Astrocyte of the spinal cord (primary cell): ENCODE measurements at places on chromosomes 16 and 17.
A peak's percentile ranks its signal among the peaks of the same experiment; 100 is the strongest.

GRCh38 chr17:63438092-63439051 is 7.7 kb downstream of the CYB561 start:
- no peak for DNase-seq

- no peak for DNase-seq
Observed at GRCh38 chr17:4945944-4946280, 2.4 kb downstream of the PFN1 start.

DNA sequence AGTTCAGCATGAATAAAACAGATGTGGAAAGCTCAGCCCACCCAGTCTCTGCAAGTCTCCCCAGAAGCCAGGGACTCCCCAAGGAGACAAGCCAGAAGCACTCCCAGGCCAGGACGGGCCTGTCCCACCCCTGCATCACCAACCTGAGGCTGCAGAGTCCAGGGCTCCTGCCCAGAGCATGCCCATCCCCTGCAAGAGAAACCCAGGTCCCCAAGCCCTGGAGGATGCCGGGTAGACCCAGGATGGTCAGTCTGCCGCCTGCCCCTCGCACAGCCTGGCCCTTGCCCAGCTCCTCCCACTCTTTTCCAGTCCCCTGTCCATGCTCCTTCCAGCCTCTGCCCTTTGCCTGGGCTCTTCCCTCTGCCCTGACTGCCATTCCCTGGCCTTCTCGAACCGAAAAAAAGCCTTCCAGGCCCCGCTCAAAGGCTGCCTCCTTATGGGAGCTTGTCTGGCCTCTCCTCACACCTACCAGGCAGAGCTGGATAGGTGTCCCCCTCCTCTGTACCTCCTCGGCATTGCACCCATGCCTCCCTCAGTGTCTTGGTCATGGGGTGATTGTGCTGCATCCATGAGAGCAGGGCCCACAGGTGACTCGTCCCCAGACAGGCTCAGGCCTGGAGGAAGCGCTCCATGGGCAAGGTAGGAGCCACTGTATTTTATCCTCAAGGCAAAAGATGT is 44.8 kb downstream of the BEAN1 start:
- DNase-seq: no peak

DNA sequence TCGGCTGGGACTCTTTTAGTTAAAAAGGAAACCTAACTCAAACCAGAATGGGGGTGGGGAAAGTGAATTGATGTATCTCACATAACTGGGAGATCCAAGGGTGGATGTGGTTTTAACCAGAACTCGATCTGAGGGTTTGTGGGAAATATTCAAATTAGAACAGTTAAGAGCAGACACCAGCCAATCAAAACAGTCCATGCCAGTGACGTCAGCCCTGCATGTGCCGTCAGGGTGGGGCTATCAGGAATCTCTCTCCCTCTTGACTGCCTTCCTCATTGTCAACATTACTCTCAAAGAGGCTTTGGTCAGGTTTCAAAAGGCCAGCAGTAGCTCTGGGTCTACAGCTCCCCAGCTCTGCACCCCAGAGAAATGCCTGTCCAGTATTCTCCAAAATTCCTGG is 94.2 kb upstream of the HSBP1 start:
- no peak for DNase-seq

GRCh38 chr16:50318796-50319578 is 49.8 kb downstream of the BRD7 start:
- DNase-seq: no peak

- DNase-seq: no peak
Observed at GRCh38 chr16:85192238-85193114, 80.2 kb upstream of the CIBAR2 start.

DNA sequence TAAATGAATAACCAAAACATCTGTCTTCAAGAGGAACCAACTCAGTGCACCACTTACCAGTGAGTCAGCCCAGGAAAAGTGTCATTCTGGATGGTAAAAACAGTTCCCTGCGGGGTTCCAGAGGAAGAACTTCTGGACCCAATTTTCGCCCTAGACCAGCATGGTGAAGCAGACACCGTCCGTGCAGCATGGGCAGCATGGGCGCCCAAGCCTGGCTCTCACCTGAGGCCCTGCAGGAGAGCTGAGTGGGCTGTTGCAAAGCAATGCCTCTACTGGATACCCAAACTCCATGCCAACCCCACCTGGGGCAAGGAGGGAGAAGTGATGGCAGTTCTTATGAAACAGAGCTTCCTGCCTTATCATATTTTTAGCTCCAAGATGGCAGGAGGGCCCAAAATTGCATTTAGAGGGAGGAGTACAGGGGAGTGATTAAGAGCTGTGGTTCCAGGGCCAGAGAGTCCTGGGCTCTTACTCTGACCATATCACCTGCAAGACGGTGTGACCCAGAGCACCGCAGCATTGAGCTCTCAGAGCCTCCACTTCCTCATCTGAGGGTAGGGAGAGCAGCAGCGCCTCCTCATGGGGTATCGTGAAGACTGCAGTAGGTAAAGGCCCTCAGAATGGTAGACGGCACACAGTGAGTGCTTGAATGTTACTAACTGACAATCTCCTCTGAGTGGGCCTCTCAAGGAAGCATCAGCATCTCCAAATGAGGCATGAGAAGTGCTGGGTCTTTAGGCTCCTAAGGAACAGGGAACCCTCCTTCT is 16.6 kb upstream of the INPP5K start:
- DNase-seq: no peak

GRCh38 chr17:32604966-32605365 is 118.2 kb downstream of the CDK5R1 start:
- no peak for DNase-seq

- DNase-seq: peak; percentile 56
Observed at GRCh38 chr17:43832976-43833829, at the start of gene MPP3. Gene MPP3, minus strand, starts transcription at chr17:43833146. Its CDS starts 1,240 bp downstream, at chr17:43831906.

- DNase-seq: no peak
Observed at GRCh38 chr17:75571197-75571884, 16.3 kb upstream of the MYO15B start.

GRCh38 chr17:8074554-8074953 is 13.0 kb downstream of the ALOX12B start:
- no peak for DNase-seq

DNA sequence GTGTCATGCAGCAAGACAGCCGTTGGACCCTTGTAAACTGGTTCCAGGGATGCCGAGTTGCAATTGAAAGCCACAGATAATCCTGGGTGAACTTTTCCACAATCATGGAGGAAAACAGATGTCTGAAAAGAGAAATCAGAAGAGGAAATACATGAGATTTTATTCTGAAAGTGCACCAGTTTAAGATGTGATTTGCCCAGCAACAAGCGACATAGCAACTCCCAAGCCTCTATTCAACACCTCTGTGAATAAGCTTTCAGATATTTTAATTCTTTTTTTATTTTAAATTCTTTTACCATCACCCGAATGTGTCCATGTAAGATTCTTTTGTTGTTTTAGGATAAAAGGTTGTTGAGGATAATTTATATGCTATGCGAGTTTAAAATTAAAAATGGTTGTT is 46.0 kb downstream of the PKD1L3 start:
- no peak for DNase-seq

GRCh38 chr16:78650339-78651074 is 551.1 kb downstream of the WWOX start:
- DNase-seq: no peak

DNA sequence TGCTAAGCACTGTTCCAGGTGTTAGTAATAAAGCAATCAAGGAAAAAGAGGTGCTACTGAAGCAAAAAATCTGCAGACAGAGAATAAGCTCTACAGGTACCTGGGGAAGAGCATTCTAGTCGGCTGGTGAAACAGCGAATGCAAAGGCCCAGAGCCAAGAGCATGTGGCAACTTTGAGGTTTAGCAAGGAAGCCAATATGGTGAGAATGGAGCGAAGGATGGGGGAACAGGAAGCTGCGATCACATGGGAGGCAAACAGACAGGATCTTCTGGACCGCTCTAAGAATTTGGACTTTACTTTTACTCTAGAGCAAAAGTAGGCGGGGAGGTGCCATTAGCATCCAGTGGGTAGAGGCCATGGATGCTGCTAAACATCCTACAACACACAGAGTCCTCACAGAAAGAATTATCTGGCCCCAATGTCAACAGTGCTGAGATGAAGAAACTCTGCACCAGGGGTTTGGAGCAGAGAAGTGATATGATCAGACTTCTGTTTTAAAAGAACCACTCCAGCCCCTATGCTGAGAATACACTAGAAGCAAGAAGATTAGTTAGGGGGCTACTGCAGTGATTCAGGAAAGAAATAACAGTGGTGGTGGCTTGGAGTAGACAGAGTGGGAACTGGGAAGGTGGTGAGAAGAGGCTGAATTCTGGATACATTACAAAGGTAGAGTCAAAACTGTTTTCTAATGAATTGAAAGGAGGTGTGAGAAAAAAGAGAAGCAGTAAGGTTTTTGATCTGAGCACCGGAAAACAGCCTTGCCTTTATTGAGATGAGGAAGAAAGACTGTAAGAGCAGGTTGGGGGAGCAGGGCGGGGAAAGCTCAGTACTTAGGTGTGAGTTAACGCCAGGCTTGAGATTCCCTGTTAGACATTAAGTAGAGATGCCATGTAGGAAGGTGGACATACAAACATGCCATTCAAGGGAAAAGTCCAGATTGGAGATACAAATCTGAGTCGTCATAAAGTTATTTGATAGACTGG is 11.0 kb downstream of the EFTUD2 start:
- DNase-seq: no peak

GRCh38 chr17:37605813-37606505 is 3.3 kb downstream of the SYNRG start:
- no peak for DNase-seq

- DNase-seq: peak; percentile 72
Observed at GRCh38 chr17:59378675-59379074, 47.2 kb downstream of the YPEL2 start.

DNA sequence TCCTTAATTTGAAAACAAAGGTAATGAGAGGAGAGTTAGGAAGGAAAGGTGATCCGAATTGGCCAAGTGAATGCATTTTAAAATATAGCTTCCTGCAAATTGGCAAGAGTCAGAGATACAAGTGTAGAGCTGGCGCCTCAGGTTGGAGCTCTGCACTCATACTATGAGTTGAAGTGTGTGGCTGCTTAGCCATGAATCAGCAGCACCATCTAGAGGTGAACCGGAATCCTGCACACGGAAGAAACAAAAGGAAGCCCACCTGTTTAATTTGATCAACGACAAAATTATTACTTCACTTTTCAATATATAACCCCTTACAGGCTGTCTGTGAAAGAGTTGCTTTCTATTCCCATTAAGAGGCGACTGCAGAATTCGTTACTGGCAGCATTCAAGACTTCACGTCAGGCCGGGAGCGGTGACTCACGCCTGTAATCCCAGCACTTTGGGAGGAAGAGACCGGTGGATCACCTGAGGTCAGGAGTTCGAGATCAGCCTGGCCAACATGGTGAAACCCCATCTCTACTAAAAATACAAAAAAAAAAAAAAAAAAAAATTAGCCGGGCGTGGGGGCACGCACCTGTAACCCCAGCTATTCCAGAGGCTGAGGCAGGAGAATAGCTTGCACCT is 1253.7 kb upstream of the CDH8 start:
- DNase-seq: peak; percentile 1

DNA sequence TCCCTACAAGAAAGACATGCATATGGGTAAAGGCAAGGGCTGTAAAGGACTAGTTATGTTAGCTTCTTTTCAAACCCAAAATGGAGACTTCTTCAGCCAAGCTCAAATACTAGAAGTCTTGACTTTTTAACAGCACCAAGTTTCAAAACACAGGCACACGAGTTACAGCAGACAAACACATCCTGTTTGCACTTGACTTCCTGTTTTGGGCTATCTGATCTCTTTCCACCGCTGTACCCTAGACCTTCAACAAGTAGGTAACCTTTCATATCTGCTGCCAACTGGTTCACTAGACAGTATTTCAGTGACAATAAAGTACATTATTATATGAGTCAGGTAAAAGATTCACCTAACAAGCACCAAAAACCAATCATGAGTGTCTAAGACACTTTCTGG is 12.3 kb downstream of the RFFL start:
- no peak for DNase-seq

DNA sequence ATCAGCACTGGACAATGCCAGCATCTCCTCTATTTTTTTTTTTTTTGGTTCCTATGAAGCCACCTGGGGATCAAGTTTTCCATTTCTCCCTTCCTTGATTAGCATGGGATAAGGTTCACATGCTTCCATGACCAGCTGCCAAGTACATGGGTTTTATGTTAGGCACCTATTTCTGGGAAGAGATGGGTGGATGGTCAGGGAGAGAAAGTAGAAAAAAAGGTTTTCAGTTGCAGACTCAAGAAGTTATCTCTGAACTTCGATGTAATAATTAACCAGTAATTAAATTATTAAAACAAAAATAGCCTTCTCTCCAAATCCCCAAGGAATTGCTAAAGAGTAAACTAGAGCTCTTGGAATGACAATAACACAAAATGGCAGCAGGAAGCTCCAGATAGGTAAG is 164.9 kb upstream of the MAF start:
- no peak for DNase-seq

GRCh38 chr17:72122010-72122764 is 1.4 kb downstream of the SOX9 start:
- peak; percentile 65 for DNase-seq

DNA sequence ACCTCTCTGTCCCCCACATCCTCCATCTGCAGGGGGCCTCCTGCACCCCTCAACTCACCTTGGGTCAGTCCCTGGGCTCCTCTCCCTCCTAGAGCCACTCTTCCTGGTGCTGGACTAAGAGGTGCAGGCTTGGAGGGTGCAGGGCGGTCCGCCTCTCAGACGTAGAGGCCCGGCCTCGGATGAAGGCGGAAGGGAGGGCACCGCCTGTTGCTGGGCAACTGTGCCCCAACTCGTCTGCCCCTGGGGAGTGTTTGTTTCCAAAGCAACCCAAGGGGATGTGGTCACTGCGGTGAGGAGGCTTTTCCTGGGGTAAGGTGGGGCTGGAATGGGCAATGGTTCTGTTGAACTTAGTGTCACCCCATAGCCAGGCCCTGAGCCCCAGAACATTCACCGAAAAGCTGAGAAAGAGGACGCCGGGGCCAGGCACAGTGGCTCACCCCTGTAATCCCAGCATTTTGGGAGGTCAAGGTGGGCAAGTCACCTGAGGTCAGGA is at the start of gene C16orf54:
Gene C16orf54, minus strand, starts transcription at position 138 of the 493 bp plus-strand sequence. CDS start 1,039 bp downstream, outside the sequence.
- no peak for DNase-seq

GRCh38 chr17:50660042-50660886 is 25.6 kb downstream of the ABCC3 start:
- no peak for DNase-seq

DNA sequence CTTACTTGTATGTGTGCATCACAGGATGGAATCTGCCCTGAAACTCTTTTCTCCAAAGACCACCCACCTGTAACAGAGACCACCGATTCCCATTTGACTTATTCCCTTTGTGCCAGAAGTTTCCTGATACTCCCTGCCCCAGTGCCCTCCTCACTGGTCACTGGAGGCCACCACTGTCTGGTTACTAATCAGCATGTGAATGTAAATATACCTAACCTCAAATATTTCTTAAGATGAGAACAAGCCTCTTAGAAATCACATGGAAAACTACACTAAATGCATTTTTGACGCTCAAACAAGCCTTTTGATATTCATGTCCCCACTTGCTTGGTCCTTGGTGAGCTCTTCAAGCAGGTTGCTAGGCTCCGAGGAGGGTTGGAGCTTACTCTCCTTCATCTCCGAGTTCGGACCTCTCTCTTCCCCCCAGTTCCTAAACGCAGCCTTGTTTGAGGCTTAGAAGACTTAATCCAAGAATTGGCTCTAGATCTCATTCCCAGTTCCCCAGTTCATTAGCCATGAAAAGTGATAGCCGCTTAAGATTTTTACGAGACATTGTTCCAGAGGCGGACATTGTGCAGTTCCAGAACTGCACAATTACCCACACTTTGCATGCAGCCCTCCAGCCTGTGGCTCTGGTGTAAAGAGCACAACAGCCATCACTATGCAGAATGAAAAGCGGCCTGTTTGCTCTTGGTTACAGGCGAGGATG is 579.2 kb upstream of the PSMD7 start:
- no peak for DNase-seq
